Airway epithelial cell (primary cell): ENCODE measurements at places on chromosomes 16 and 17. TPM values are rescaled to one million over a fixed set of nuclear protein-coding genes. Genes with fewer than 3 reads are reported as not detected.

KIFC3 gene
- total RNA-seq: 28.2 and 41.1 TPM in 2 replicates

SCN4A gene
- total RNA-seq: not detected in 2 replicates

BCL6B gene
- not detected in 2 replicates for total RNA-seq

KRTAP4-3 gene
- not detected in 2 replicates for total RNA-seq

CSH2 gene
- not detected in 2 replicates for total RNA-seq

KRTAP1-5 gene
- not detected in 2 replicates for total RNA-seq
